Activated CD4-positive, alpha-beta T cell treated with anti-CD3 and anti-CD28 coated beads, Interleukin-2, amount 10 ng/mL, durations not matched to agents 7 days and 5 days (primary cell): ENCODE measurements at places on chromosomes 1 and 21.

DNA sequence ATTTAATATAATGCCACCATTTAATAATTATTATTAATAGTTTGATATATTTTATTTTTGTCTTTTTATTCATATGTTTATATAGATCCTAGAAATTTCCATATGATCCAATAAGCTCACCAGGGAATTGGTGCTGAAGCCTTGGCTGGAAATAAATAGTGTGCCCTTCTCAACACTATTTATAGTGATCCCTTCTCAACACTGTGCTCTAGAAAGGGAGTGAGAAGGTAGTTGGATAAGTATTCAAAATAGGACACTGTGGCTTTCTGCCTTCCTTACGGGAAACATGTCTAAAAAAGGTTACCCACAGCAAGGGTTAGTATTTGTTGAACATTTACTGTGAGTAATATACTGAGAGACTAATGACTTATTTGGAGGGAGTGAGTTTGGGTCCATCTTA lies 496.1 kb downstream of the NEGR1 start:
- no peak for DNase-seq

DNA sequence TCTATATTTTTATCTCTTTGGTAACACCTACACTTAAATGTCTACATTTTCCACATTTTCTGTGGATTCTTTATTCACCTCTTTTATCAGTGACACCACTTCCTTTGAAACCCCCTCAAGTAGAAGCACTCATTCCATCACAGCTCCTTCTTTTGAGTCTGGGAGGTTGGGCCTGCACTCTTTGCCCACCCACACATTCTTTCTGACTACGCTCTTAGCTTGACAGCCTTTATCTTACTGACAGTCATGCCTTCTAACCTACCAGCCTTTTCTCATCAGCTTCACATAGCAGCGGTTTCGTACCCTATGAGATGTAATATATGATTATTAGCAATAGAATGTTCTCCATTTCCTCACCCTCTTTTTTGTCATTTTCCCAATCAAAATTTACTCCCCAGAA lies 151.9 kb downstream of the TNFSF18 start:
- no peak for DNase-seq

DNA sequence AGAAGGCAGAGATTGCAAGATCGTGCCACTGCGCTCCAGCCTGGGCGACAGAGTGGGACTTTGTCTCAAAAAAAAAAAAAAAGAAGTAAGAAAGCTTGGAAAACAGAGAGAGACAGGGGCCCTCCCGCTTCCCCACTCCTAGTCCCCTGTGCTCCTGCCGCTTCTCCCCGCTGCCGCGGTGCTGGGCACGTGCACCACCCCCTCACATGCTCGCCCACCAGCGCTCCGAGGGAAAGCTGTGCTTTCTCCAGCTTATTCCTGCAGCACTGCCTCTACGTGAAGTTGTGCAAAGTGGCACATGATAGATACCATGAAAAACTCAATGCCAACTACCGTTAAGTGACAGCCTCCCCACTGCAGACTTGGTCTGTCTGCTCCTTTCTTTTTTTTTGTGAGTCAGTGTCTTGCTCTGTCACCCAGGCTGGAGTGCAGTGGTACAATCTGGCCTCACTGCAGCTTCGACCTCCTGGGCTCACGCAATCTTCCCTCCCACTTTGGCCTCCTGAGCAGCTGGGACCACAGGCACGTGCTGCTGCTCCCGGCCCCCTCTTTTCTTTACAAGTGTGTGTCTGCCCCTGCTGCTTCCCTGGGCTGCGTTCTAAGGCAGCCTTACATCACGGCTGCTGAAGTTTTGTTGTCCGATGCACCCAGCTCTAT lies 15.4 kb downstream of the SLX9 start:
- DNase-seq = no peak

DNA sequence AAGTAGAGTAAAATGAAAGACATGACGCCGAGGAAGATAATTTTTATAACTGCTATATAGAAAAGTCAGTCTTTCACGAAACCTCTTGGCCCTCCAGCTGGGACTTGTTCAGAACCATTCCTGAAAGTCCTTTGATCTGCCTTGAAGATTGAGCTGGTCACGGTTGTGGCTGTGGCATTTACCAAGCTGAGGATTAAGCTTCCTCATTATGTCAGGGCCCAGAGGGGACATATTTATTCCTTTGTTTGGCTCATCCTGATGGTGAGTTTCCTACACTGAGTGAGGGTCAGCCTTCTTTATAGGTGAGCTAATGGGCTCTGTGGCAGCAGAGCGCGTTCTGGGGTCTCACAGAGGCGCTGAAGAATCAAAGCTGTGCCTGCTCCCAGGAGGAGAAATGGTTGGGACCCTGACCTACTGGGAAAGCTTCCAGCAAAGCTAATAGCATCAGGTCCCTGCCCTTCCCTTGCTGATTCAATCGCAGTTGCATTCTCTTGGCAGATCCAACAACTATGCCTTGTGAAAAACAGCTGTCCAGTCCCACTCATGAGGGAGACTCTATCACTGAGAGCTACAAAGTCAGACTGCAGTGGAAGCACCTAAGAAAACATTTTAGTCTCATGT lies 43.2 kb upstream of the PBX1 start:
- DNase-seq = no peak

DNA sequence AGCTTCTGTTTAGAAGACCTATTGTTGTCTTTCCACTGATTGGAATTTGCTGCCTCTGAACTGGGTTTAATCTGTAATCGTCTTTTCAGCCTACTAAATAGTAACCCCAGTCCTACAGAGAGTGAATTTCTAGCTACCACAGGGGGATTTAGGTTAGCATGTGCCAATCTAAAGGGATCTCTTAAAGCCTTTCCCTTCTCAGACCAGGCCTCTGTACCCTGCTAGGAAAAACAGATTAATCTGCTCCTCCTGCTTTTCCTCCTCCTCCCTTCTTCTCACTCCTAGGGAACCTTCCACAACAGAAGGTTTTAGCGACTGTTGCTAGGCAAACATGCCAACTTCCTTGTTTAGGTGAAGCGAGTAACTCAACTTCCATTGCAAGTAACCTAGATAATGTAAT lies 1.3 kb upstream of the RC3H1 start:
- no peak for DNase-seq

DNA sequence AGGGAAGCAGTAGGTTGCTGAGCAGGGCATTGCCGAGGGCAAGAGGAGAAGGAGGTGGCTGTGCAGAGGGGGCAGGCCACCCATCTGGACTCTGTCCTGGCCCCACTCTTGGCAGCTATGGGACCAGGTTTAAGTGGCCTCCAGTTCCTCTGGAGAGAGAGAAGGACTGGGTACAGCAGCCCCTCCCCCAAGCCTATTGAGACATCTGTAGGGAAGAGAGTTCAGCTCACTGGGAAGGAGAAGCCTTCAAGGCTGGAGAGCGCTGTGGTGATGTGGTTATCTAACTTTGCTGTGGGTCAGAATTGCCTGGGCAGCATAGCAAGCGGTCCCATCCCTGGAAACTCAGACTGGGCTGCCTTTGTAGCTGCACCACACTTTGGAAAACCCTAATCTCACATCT lies 93.9 kb downstream of the KCNJ15 start:
- no peak for DNase-seq

DNA sequence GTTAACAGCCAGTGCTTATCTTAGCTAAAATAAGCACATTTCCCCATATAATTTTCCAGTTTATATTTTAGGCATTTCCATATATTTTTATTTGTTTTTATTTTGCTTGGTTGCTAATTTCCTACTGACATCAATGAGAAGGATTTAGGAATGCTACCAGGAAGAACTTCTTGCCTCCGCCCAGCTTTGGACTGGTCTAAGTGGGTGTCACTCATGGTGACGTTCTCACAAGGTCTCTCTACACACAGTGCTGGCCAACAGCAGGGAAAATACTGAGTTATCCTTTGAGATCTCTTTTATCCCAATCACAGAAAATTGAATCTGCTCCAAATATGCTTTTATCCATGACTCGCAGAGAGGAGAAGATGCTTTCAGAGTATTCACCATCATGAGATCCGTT lies 13.2 kb downstream of the MX1 start:
- no peak for DNase-seq

DNA sequence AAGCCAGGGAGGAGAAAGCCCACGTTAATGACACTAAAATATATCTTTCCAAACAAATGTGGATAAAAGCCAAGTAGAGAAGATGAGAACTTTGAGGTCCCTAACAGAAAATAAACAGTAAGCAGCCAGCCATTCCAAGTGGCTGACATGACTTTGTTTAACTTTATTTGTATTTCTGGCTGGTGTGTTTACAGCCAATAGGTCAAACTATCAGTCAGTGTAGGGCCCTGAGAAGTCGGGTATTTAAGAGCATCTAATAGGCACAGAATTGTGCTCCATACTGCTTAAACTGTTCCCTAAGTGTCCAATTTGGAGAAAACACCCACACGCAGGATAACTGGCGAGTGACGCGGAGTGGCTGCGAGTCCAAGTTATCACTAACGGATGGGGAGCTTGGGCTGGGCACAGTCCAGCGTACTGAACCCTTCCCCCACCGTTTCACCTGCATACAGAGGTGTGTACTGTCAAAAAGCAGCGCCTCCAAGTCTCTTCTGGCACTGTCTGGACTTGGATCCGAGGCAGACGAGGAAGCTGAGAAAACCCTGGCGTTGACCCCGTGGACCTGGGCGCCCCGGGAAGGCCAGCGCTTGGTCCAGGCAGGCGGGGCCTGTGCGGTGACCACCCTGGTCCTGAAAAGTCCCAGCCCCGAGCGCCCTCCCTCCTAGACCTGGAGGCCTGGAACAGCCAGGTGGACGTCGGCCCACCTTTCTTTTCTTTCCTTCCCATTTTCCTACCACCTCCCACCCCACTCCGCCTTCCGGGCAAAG lies 662 bp upstream of the LGALS8 start:
- no peak for DNase-seq

DNA sequence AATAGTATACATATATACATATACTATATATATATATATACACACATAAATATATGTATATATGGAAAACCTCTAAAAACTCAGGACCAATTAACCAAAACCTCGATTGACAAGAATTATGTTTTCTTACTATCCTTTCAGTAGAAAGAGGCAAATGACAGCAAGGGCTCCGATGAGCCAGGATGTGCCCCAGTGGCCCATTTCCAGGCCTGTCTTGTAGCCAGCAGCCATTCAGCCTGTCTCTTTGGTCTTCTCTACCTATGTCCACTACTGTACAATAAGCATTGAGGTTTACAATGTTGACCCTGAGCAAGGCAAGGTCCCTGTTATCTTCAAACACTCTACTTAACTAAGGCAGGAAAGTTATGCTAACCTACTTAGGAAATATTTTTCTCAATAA lies 9.8 kb downstream of the KCNA2 start:
- no peak for DNase-seq
